ENCODE measurements at places on chromosomes 2 and 18.

DNA sequence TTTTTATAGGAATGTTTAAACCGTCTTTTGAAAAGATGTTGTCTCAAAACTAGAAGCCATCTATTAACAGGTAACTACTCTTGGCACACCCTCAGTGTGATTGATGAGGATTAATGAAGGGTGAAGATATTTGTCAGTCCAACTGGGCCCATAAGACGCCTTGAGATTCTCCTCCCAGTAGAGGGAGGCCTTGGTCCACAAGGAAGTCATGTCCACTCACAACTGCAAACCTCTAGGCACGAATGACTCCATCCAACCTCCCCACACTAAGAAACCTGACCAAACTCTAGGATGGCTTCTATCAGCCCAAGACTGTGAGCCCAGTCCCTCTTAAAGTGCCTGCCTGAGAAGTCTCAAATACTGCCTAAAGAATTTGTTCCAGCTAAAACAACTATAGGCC is 19.2 kb upstream of the GRP start:
- DNase-seq: no peak

- no peak for DNase-seq
These were observed 200.5 kb downstream of the CPS1 start for GRCh38 chr2:210756855-210757254.

GRCh38 chr2:173955004-173955403 is 10.2 kb downstream of the SP3 start:
- DNase-seq: no peak

- no peak for DNase-seq
These were observed at the start of gene UNC80 for GRCh38 chr2:209771474-209772289. Gene UNC80 (plus strand): TSS chr2:209771832. CDS start chr2:209772073, 241 bp downstream.

DNA sequence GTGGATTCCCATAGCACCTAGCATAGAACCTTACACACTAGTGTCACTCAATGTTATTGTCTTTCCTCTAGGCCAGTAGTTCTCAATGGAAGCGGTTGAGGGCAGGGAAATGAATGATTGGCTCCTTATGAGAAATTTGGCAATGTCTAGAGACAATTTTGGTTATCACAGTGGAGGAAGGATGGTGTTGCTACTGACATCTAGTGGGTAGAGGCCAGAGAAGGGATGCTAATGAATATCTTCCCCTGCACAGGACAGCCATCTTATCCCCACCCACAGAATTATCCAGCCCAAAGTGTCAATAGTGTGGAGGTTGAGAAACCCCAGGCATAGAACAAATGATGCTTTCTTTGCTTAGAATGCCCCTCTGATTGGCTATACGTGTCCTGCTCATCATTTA is 15.8 kb downstream of the C18orf63 start:
- DNase-seq: no peak

DNA sequence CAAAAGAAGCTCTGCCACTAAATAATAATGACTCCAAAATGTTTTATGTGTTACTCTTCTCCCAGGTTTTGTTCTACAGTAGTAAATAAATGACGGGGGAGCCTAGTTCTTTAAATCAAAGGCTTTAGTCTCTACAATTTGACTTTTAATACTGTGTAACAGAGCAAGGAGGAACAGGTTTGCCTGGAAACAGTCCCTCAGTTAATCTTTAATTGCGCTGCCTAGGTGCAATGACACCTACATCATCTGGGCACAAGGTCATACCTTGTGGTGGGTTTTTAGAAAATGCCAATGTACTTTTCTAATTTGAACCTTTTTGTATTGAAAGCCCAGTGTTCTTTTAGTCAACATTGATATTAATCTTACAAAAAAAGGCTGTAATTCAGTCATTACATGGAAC is 287.3 kb upstream of the SETBP1 start:
- DNase-seq: no peak

- DNase-seq: no peak
These were observed 436 bp upstream of the ITPRIPL1 start for GRCh38 chr2:96324721-96325040.

DNA sequence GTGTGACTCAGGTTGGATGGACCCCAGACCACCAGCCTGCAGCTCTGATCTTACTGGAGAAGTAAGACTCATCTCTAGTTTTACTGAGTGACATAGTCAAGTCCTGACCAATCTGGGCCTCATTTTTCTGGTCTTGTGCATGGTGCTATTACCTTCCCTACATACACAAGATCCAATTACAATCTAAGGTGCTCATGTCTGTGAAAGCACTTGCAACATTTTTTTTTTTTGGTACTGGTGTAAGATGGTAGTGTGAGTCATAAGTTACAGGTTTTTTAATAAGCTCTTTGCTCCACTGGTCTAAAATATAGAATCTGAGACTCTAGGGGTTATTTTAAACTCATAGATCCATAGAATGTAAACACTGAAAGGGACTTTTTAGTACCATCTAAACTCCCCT is 117.3 kb upstream of the EFEMP1 start:
- no peak for DNase-seq

GRCh38 chr2:69561101-69561500 is 82.4 kb downstream of the AAK1 start:
- DNase-seq: no peak

DNA sequence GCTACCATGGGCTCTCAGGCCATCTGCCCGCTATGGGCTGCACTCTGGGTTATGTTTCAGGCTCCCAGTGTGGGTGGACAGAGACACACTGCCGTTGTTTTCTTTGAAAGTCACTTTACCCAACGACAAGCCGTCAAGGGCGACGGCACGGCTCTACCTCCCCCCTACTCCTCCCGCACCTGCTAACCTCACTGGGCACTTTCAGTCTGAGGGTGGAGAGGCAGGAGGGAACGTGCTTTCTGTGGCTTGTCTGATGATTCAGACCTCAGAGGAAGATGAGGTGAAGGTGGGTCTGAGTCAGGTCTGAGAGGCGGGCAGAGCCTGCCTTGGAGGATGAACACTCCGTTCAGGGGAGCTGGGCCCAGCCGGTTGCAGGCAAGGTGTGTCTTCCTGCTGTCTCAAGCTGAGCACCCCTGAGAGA is 147.6 kb upstream of the HDAC4 start:
- DNase-seq: no peak

GRCh38 chr2:11855064-11855760 is 108.8 kb downstream of the LPIN1 start:
- no peak for DNase-seq

GRCh38 chr2:237597196-237598145 is 6.9 kb upstream of the RAB17 start:
- DNase-seq: no peak

DNA sequence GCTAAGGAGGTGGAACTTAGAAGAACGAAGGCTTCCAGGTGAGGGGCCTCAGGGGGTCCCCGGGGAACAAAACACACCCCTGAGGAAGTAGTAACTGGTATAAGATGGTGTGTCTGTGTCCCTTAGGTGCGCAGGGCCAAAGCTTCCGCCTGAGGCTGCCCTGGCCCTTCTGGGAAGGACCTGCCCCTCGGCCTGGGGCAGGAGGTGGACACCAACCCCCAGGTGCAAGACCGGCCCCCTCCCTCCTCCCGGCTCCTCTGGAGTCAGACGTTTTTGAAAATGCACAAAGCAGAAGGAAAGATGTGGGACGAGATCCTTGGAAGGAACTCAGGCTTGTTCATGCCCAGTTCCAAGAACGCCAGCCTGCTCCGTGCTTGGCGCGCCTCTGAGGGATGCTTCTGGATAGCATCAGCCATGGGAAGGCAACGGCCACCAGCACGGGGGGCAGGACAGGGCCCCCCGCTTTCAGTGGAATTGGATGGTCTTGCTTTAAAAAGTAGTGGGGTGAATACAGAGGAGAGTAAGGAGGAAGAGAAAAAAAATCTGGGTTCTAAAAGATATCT is 37.5 kb downstream of the MYT1L start:
- no peak for DNase-seq

DNA sequence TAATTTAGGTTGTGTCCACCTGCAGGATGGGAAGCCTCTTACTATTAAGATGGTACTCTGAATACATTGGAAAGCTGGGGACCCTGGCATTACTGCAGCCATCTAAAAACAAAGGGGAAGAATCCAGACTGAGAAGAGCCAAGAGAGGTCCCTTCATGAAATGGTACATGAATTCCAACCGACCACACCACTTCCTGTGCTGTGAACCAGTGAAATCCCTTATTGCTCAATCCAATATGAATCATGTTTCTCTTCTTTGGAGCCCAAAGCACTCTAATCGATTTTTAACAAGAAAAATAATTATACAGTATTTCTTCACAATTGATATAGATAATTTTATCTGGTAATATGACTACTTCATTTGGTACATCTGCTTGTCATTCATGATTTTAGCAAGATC is 479.7 kb upstream of the RAB6C start:
- DNase-seq: no peak

GRCh38 chr18:44740000-44740399 is 59.3 kb downstream of the SETBP1 start:
- no peak for DNase-seq

DNA sequence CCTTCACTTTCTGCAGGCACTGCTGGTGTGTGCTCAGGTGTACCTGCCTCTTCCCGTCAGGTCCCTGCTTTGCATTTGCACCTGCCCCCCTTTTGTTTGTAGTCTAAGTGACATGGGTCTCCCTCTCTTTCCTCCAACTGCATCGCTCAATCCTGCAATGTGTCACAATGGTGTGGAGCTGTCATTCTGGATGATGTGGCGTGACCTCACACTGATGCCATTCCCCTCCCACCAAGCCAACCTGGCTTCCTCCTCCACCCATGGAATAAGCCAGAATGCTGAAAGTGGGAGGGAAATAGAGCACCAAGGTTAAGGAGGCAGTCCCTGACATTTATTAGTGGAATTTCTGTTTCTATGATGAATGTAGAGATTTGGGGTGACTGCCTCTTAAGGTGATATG is 156.7 kb downstream of the ZBTB7C start:
- DNase-seq: no peak

GRCh38 chr18:22441638-22442037 is 23.9 kb upstream of the CTAGE1 start:
- DNase-seq: no peak

GRCh38 chr2:65018141-65018582 is 29.0 kb downstream of the SLC1A4 start:
- DNase-seq: no peak
